ENCODE measurements at places on chromosomes 7 and 10.

GRCh38 chr10:125014836-125015355 is 73.0 kb downstream of the ZRANB1 start:
- no peak for DNase-seq

DNA sequence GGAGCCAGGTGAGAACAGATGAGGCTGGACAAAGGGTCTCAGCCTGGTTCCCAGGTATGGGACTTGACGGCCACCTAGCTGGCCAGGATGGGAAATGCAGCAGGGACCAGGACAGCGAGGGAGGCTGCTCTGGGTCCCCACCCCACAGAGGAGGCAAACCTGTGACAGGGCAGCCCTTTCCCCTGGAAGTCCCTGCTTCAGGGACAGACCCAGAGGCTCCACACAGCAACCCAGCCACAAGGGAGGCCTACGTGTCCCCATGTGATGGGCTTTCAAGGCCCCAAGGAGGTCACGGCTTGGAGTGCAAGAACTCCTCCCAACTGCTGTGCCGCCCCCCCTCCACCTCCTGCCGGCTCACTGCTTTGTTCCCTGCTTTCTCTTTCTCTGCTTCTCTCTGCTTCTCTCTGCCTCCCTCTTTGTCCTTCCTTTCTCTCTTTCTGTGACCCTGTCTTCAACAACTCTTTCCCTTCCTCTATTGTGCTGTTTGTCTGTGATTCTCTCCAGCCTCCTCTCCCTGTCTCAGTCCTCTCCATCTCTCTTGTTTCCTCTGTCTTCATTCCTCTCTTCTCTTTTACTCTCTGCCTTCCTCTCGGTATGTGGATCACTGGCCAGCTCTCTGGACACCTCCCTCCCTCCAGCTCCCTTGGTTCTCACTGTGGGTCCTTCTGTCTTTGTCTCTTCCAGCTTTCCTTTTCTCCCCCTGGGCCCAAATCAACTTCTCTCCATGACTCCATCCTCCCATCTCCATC is 9.6 kb upstream of the EIF5AL1 start:
- no peak for DNase-seq

- no peak for DNase-seq
Observed at GRCh38 chr7:30029696-30030095, 1.5 kb downstream of the PLEKHA8 start.

- DNase-seq, result no peak
Observed at GRCh38 chr7:98107313-98107721, 655 bp downstream of the LMTK2 start.

GRCh38 chr7:107007007-107007891 is 37.3 kb upstream of the PRKAR2B start:
- no peak for DNase-seq

DNA sequence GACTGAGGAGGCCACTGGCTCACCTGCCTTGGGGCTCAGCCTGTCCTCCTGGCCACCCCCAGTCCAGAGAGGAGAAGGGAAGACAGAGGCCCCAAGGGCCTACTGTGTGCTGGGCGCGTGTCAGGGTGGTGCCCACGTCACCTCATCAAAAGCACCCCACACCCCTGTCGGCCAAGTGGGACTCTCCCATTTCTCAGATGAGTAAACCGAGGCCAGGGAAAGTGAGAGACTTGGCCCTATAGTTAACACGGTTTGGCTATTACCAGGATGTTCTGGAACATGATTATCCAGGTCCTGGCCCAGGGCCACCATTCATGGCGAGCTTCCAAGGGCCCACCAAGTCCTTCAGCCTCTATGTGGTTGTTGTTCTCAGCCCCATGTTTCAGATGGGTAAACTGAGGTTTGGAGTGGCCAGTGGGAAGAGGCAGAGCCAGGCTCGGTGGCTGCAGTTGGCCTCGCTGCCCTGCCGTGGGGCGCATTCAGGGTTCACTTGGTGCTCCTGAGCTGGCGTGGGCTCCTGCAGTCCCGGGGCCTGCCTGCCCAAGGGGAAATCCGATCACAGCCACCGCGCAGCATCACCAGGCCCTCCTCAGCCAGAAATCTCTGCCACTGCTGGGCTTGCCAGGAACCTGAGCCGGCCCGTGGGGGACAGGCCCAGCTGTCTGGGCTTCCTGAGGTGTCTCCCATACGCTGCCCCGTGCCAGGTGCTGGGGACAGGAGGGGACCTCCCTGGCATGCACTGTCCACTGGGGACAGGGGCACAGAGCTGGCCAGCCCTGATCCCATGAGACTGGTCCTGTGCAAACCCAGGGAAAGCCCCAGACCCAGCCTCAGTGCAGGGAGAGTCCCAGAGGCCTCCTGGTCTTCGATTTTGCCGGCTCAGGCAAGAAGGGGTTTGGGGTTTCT is 117.7 kb upstream of the TNRC18 start:
- no peak for DNase-seq

DNA sequence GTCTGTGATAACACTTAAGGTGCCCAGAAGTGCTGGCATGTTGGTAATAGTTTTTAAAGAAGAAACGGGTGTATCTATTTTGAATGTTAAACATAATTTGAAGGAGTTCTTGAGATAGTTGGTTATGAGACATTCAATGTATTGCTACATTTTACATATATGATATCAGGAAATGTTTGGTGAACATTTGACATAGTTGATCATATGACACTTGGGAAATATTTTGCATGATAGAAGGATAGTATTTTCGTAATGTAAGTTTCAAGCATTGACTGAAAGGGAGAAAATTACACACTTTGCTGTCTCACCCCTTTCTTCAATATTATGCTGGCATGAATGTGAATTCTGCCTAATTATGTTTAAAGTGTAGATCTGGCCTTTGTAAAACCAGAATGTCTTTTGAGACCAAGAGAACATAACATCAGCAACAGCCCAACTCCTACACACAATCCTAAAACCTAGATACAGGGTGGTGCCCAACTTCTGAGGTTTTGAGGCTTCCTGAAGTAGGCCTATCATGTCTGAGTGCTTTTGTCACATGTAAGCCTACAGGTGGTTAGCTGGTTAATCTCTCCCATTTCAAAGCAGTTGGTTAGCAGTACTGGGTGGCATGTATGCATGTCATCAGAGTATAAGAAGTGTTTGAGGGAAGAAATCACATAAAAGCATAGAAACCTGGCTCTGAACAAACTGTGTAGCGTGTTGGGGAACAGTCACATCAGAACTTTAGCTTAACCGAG is 2.1 kb downstream of the ADD3 start:
- DNase-seq, result no peak

Data from stimulated activated CD8-positive, alpha-beta memory T cell treated with anti-CD3 and anti-CD28 coated beads, Interleukin-7, amount 100 ng/mL, for 1 hour (primary cell).